ENCODE measurements at places on chromosomes 6 and 20.

- no peaks in the 10 kb centered on the region for H3K27me3 ChIP-seq
- H3K27ac ChIP-seq = no peak overlapping the region
- H3K4me3 ChIP-seq = no peak overlapping the region
- H3K36me3 ChIP-seq = no peaks in the 10 kb centered on the region
- no peak for DNase-seq
- H3K4me1 ChIP-seq = no peaks in the 10 kb centered on the region
Measured at GRCh38 chr6:4518506-4518905, 257.7 kb upstream of the CDYL start.

GRCh38 chr20:39309458-39309857 is 347.3 kb downstream of the DHX35 start:
- no peaks in the 10 kb centered on the region for H3K27me3 ChIP-seq
- H3K36me3 ChIP-seq = no peaks in the 10 kb centered on the region
- H3K27ac ChIP-seq = no peak overlapping the region

DNA sequence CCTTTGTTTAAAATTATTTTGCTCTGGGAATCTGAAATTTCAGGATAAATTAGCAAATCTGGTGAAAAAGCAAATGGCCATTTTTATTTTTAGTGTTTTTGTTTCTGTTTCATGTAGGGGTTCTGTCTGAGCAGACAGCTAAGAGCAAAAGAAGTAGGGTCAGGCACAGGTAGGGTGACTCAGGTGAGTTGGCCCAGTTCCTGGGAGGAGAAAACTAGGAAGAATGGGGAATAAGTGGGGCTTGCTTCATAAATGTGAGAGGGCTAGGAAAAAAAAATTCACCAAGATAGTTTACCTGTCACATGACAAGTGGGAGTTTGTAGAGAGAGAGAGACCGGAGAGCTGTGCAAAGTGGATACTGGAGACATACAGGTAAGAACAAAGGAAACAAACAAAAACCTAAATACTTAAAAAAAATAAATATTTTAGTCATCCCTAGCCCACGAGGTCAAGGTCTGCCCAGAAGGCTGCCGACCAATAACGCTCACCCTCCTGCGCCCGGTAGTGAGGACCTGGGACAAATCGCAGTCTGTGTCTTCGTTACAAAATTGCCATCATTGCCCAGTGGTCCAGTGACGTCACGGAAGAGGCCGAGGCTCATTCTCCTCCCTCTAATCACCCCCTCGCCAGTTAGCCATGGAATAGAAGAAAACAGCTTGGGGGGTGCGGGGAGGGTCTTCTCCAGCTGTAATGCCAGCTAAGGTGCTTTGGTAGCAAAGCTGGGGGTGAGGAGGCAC is 2.3 kb downstream of the THBD start:
- no peak for DNase-seq
- H3K4me1 ChIP-seq = peaks cover 50% of the 10 kb centered on the region
- H3K4me3 ChIP-seq = peak overlapping the region; percentile 48
- H3K27me3 ChIP-seq = no peaks in the 10 kb centered on the region
- H3K36me3 ChIP-seq = no peaks in the 10 kb centered on the region

DNA sequence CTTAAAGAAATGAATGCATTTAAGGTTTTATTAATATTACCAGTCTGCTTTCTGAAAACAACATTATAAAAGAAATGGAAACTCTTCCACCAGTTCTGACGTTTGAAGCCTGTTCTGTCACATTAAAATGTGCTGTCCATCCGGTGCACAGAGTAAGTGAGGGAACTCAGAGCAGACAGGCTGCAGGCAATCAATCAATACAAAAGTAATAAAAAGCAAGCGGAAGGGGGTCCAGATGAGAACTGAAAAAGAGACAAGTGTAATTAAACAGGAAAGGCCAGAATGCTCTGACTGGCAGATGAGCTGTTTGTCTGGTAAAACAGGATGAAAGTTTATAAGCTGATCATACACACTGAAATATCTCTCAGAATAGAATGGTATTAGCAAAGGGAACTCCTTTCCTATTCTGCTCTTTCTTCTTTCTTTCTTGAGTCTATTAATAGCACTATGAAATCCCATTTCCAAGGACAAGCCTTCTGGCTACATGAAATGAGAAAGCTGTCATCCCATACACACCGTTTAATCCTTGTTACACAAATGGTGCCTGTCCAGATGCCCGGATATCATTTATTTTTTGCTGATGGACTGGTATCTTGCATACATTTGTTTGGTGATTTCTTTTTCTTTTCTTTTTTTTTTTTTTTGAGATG is 94.3 kb downstream of the RAMACL start:
- H3K4me3 ChIP-seq = no peak overlapping the region
- no peak for DNase-seq
- no peak overlapping the region for H3K27ac ChIP-seq
- H3K27me3 ChIP-seq = no peaks in the 10 kb centered on the region
- H3K36me3 ChIP-seq = peaks cover 24% of the 10 kb centered on the region

DNA sequence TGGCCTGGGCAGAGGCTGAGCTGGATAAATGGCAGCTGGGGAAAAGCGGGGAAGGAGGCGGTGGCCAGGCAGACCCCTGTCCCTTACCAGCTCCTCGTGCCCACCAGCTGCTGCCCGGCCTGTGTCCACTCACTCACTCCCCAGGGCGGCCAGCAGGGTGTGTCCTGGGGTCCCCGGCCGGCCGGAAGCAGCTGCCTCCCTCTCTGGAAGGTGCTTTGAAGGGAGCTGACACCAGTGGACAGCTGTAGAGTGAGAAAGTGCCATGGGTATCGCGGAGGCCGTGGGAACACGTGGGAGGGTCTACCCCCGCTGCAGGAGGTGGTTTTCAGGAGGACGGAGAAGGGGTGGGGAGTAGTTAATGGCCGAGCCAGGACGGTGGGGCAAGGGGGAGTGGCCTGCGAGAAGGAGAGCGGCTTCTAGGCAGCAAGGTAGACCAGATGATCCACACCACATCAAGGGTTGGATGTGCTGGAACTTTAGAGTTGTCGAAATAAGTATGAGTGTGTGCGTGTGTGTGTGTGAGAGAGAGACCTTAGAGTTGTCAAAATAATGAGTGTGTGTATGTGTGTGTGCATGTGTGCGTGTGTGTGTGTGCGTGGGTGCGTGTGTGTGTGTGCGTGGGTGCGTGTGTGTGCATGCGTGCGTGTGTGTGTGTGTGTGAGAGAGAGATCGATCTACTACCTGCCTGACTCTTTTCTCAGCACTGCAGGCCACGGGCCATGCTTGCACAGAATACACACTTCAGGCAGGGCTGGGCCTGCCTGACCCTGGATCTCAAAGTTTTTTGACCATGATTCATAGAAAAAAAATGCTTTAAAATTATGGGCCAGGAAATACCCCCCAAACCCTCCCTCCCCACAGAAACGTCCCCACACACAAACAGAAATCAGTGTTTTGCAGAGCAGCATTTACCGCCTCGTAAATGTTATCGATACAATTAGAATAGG is 43.9 kb downstream of the CDH4 start:
- no peaks in the 10 kb centered on the region for H3K27me3 ChIP-seq
- no peaks in the 10 kb centered on the region for H3K36me3 ChIP-seq
- H3K4me3 ChIP-seq = no peak overlapping the region
- no peak for DNase-seq
- no peaks in the 10 kb centered on the region for H3K4me1 ChIP-seq

- peaks cover 9% of the 10 kb centered on the region for H3K4me1 ChIP-seq
- no peaks in the 10 kb centered on the region for H3K36me3 ChIP-seq
- no peak overlapping the region for H3K27ac ChIP-seq
- no peaks in the 10 kb centered on the region for H3K27me3 ChIP-seq
- H3K4me3 ChIP-seq = no peak overlapping the region
Measured at GRCh38 chr6:21533678-21534077, 59.9 kb upstream of the SOX4 start.

DNA sequence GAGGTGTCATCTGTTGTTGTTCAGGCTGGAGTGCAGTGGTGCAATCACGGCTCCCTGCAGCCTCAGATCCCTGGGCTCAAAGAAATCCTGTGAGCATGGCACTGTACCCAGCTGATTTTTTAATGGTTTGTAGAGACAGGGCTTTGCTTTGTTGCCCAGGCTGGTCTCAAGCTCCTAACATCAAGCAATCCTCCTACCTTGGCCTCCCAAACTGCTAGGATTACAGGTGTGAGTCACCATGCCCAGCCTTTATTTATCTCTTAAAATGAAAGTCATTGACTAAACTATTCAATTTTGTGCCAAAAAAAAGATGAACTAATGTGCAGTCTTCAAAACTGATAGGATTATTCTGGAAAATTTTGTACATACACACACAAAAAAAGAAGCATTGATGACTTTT is 38.8 kb upstream of the UNC93A start:
- no peaks in the 10 kb centered on the region for H3K27me3 ChIP-seq
- no peak overlapping the region for H3K4me3 ChIP-seq
- no peaks in the 10 kb centered on the region for H3K4me1 ChIP-seq
- no peak overlapping the region for H3K27ac ChIP-seq
- DNase-seq = no peak
- H3K36me3 ChIP-seq = no peaks in the 10 kb centered on the region

- no peaks in the 10 kb centered on the region for H3K36me3 ChIP-seq
- no peak overlapping the region for H3K4me3 ChIP-seq
- no peaks in the 10 kb centered on the region for H3K4me1 ChIP-seq
Measured at GRCh38 chr6:46749731-46750130, 3.0 kb downstream of the ANKRD66 start.

DNA sequence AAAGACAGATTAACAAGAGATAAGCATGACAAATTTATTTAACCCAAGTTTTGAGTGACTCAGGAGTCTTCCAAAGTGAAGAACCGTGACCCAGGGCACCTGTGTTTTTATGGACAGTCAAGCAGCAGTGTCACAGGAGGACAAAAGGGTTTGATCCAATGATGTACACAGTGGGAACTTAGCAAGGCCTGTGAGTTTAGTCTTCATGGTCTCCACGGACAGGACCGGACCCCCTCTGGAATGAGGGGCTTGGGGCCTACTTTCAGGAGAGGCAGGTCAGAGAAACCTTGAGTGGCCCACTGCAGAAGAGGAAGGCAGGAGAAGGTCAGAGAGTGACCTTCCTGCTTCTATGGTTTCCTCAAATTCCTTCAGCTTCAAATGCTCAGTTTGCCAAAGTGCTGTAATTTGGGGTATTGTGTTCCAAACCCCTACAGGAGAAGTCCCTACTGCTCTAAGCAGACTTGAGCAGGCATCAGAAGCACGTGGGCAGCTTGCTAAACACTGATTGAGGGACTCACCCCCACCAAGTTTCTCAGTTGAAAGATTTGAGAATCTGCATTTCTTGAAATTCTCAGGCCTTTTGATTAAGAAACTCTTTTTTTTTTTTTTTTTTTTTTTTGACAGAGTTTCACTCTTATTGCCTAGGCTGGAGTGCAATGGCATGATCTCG is 26.4 kb upstream of the ZMYND8 start:
- no peak for DNase-seq
- H3K27me3 ChIP-seq = no peaks in the 10 kb centered on the region
- peaks cover 5% of the 10 kb centered on the region for H3K4me1 ChIP-seq
- H3K4me3 ChIP-seq = no peak overlapping the region
- no peak overlapping the region for H3K27ac ChIP-seq

- H3K27ac ChIP-seq = no peak overlapping the region
- peaks cover 18% of the 10 kb centered on the region for H3K36me3 ChIP-seq
- peaks cover 19% of the 10 kb centered on the region for H3K4me1 ChIP-seq
Measured at GRCh38 chr6:37375376-37375775, 21.6 kb downstream of the RNF8 start.

DNA sequence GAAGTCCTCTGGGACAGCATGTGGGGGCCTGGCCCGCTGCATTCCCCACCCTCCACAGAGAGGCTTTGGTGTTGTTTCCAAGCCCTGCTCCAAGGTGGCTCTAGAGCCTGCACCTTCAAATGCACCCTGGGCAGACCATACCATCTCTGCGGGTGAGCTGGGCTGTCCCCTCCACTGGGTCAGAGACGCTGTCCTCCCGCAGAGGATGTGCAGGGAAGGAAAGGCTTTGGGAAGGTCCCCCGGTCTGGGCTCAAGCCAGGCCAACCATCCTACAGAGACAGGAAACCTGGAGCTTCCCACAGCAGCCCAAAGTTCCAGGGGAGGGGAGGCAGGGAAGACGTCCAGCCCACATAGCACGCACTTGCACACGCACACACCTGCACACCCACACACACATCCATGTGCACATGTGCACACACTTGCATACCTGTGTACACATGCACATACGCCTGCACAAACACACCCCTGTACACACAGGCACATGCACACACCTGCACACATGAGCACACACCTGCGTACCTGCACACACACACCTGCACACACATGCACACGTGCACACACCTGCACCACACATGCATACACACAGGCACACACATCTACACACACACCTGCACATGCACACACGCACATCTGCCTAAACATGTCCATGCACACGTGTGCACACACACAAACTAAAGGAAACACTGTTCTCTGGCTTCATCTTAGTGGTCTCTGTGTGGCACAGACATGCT is 155.4 kb downstream of the ERMARD start:
- H3K27me3 ChIP-seq = no peaks in the 10 kb centered on the region

- H3K27ac ChIP-seq = peak overlapping the region; percentile 83
- peaks cover 18% of the 10 kb centered on the region for H3K4me1 ChIP-seq
- no peaks in the 10 kb centered on the region for H3K36me3 ChIP-seq
- peak overlapping the region; percentile 73 for H3K4me3 ChIP-seq
Measured at GRCh38 chr6:99521633-99522151, 6.5 kb upstream of the USP45 start.

DNA sequence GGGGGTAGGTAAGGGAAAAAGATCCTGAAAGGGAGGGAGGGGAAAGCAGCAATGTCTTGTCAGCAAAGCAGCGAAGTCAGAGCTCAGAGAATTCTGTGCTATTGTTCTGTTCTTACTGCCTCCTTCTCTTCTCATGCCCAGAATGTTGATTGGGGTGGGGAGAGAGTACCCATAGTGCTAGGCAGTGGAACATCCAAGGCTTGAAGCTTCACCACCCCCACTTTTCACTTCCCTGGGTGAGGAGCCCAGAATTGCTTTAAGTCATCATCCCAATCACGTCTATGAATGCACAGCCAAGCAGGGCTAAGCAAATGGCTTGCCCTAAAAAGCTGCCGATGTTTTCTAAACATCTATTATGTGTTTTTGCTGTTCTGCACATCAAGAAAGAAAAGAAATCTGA is 16.5 kb downstream of the REPS1 start:
- no peaks in the 10 kb centered on the region for H3K36me3 ChIP-seq
- H3K4me1 ChIP-seq = peaks cover 57% of the 10 kb centered on the region
- H3K4me3 ChIP-seq = no peak overlapping the region
- no peak overlapping the region for H3K27ac ChIP-seq
- no peaks in the 10 kb centered on the region for H3K27me3 ChIP-seq
- DNase-seq = no peak

DNA sequence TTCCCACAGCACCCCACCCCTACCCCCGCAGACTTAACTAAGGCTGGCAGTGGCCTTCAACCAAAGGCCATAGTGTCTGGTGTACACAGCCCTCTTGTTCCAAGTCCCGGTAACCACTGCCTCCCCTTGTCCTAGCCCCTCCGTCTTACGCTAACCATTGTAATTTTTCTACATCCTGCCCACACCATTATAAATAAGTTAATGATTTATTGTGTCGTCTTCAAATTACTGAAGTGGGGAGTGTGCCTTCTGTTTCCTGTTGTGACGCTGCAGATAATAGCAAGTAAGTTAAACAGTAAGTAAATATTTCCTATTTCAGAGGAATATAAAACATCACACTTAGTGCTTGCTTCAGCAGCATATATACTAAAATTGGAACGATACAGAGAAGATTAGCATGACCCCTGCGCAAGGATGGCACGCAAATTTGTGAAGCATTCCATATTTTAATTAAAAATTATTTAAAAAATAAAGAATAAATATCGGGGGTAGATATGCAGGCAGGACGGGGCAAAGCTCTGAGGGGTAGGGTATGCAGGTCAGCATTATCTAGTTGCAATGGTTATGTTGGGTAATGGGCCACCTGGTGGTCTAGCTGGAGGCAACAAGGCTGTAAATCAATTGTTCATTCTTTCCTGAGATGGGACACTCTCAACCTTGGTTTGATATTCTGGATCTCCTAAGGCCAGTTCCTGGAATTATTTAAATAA is 15.1 kb downstream of the SRSF6 start:
- H3K27me3 ChIP-seq = no peaks in the 10 kb centered on the region
- no peaks in the 10 kb centered on the region for H3K4me1 ChIP-seq
- DNase-seq = no peak
- H3K36me3 ChIP-seq = no peaks in the 10 kb centered on the region
